ENCODE measurements at places on chromosomes 2 and 18.

DNA sequence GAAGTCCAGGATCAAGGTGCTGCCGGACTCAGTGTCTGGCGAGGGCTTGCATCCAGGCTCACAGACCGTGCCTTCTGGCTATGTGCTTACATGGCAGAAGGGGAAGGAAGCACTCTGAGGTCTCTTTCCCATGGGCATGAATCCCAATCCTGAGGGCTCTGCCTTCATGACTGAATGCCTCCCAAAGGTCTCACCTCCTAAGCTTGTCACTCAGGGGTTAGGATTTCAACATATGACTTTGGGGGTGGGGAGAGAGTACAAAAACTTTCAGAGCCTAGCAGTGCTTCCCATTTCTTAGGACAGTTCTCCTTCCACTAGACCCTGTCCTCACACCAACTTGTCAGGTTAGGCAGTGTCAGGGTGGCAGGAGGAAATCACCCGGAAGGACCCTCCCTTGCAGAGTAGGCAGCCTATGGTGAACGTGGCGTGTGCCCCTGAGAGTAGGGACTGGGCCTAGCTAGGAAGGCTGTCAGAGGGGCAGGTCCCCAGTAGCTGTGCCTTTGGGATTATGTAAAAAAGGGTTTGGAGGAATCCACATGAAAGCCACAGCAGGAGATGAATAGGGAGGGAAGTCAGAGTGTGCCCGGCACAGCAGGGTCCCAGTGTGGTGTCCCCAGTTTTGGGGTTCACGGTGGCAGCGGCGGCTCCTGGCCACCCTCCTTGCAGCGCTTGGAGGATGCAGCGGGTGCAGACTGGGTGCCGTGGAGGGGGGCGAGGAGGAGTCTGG, 233.3 kb downstream of the LDLRAD4 start:
- no peak for DNase-seq

GRCh38 chr18:63788447-63789096, 13.4 kb downstream of the SERPINB7 start:
- DNase-seq = peak; percentile 25

DNA sequence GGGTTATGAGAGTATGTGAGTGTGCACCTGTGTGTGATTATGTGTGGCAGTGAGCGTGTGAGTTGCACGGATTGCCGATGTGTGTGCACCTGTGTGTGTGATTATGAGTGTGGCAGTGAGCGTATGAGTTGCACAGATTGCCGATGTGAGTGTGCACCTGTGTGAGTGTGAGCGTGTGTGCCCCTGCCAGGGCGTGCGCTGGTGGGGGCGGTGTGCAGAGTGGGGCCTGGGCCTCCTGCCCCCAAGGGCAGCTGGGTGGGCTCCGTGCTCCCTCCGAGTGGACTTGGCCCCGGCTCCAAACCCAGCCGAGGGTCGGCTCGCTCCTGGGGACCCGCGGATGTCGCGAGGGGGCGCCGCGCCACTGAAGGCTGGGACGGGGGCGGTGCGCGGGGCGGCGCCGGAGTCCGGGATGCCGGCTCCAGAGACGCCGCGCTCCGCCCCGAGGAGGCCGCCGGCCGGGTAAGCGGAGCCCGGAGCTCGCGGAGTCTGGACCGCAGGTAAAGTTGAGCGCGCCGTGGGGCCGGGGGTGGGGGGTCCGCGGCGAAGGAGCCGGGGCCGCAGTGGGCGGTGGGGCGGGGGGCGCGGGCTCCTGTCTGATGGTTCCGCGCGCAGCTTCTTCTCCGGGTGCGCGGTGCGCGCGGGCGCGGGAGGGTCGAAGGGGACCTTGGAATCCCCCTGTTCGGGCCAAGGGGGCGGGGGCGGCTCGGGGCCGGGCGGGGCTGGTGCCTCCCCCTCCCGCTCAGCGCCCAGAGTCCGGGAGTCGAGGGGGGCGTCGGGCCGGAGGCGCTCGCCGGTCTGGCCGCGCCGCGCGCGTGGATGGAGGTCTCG, at the start of gene KCNG2:
Gene KCNG2, plus strand, starts transcription at position 421 of the 828 bp plus-strand sequence. CDS start 65,730 bp downstream, outside the sequence.
- no peak for DNase-seq

- DNase-seq = no peak
Observed at GRCh38 chr18:8948011-8948410, 154.5 kb upstream of the NDUFV2 start.

DNA sequence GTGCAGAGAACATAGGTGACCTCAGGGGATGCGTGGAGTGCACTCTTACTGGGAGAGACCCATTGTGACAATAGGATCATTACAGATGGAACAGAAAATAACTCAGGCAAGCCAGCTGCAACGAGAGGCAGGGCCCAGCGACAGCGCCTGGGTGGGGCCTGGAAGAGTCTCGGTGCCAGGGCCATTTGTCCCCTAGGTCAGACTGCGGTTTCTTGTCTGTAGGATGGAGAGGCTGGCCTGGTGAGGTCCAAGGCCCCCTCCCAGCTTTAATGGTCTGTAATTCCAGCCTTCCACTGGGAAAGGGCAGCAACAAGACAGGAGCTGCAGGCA, 208.6 kb upstream of the APCDD1 start:
- DNase-seq = no peak

DNA sequence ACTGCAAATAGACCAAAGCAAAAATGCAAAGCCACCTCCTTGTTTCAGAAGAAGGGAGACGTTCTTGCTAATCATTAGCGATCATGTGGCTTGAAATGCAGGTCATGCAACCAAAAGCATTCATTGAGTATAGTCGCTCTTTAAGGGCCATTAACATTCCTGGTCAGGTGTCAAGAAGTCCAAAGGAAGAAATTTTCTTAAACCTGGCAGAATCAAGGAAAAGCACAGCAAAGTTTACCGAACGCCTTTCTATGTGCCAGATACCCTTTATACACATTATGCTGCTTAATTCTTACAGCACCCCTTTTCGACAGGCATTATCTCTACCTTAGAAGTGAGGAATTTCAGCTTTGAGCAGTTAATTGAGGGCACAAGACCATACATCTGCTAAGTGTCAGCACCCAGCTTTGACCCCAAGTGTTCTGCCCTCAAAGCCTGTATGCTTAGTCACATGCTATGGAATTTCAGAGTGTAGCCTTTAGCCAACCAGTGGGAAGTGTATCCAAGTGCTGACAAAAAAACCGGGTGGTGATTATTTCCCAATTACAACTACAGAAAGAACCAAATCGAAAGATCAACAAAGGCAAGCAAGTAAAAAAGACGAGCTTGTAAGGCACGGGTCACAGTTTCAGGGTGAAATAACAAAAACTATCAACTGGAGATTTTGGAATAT, 70.8 kb downstream of the EPHA4 start:
- DNase-seq = no peak

- DNase-seq = no peak
Observed at GRCh38 chr2:70523996-70524965, 29.3 kb downstream of the TGFA start.

DNA sequence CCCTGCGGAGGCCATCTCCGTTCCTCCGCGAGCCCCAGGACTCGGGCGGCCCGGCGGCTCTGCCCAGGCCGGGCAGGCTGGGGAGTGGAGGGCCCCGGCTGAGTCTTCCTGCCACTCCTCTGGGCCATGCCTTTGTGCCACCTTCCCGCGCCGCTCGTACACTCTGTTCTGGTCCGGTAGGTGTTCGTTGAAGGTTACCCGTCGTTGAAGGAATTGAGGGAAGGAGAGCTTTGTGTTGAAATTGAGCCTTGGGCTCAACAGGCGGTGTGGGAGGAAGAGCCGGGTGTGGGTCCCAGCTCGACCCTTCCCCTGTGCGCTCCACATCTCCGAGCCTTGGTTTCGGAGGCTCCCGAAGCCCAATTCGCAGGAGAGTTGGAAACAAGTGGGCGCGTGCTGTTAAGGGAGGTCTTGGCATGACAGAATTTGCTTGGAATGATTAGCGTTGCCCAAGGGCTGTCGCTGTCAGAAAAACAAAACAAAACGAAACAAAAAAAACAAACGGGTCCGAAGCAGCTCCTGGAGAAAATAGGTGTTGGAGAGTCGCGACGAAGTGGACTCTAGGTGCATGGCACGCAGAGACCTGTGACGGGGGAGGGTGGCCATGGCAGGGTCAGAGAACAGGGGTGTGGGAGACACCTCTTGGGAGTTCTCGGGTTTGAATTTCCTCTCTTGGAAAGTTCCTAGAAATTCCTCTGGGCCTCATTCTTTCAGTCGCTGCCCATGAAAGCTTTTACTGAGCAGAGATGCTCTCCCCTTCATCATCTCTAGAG, 1.2 kb upstream of the MZT2A start:
- DNase-seq = no peak

GRCh38 chr2:44964752-44965236, 23.3 kb downstream of the SIX3 start:
- no peak for DNase-seq

DNA sequence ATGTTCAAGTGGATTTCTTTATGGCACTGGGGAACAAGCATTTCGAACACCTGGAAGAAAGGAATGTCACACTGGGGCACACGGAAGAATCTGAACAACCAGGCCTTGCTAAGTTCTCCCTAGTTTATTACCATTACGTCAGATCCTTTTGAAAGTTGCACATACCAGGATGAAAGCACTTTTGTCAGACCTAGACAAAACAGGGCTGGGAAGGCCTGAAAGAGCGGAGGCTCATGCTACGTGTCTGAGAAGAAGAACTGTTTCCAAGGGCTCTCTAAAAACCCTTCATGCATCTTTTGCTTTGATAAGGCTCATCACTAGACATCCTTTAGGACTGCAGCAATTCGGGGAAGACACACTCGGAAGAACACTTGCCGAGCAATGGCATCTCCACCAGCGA, 15.4 kb upstream of the SLC25A52 start:
- no peak for DNase-seq

DNA sequence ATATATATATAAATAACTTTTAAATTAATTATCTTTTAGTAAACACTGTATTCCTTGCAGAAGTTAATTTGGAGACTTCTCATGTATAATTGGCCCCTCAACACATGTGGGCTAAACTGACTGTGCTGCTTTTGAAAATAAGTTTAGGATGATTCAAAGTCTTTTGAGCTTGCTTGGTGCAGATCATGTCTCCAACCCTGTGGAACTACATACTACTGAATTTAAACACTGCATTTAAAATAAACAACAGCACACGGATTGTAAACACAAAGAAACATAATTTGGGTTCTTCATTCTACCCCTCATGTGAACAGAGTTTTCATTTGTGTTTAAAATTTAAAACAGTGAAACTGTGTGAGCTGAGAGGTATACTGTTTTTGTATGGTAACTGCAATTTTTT, 167.7 kb downstream of the DDX1 start:
- no peak for DNase-seq

DNA sequence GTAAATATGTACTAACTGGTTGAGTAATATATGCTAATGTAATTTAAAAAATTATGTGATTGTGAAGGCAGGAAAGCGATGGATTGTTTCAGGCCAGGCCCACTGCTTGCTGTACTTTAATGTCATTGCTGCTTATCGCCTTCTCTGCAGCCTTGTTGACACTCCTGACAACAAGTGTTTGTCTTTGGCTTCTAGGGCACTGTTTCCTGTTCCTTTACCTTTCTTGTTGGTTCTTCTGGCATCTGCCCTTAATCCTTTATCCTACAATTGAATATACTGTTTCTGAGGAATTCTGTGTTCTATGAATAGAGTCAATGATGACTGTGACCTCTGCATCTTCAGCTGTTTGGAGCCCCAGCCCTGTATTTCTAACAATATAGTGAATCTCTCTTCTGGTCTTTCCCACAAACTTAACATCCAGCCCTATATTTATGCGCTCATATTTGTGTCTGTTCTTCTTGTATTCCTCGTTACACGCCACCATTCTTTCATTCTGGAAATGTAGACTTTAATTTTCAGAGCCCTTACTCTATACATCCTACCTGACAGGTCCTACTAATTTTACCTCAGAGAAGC, 17.6 kb downstream of the ACSL3 start:
- DNase-seq = no peak

DNA sequence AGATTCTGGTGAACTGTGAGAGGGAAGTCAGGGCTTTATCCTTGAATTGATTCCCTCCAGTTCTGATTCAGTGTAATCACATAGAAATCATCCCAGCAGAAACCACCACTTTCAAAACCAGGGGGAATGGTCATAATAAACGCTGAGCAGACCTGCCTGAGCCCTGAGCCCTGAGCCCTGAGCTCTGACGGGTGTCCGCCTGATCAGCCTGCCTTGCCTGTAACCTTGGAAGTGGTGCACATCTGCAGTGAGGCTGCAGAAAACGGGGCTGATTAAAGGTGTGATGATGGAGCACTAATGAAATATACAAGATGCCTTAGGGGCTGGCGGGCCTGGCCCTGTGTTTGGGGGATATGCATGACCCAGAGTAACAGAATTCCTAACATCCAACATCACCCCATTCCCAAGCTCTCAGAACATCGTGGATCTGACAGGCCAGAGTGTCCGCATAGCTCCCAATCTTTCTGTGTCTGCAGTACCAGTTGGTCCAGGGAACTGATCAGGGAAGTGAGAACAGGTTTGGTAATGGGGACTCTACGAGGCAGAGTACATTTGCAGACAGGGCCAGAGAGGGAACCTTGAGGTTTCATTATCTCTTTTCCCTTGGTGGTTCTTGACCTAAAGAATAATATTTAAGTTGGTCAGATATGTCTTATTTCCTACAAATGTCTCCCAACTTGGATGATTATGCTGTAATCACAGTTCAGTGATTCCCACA, 37.8 kb downstream of the KCTD18 start:
- no peak for DNase-seq

DNA sequence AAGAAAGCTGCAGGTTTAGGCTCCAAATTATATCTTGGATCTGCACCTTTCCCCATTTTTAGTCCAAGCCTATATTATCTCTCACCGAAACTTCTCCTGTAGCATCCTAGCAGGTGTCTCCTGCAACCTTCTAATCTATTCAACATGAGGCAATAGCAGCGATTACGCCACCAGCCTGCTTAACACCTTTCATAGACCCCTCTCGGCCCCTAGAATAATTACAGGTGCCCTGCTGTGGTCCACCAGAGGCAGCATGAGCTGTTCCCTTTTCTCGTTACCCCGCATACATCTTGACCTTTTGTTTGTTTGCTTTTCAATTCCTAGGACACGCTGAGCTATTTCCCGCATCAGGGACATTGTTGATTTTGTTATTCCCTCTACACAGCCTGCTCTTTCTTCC, 361.9 kb downstream of the CYRIA start:
- no peak for DNase-seq

DNA sequence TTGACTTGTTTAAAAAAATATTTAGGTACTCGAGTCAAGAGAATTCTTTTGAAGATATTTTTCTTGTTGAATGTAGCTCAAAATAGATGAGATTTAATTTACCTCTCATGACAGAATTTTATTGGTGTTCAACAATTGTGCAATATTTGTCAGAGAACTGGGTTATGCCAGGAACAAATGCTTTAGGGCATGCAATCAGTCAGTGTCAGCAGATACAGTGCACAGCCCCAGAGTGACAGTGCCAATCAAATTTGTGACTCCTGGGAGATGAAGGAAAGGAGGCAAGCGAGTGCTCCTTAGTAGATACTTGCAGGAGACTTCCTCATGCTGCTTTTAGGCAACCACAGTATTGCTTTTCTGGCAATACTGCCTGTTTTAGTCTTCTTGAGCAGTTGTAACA, 81.2 kb upstream of the DSEL start:
- DNase-seq = no peak

GRCh38 chr2:96135621-96136020, 2.7 kb downstream of the ASTL start:
- DNase-seq = no peak

- DNase-seq = no peak
Observed at GRCh38 chr2:74552914-74553811, 579 bp downstream of the LOXL3 start.

GRCh38 chr18:56086786-56087185, 498.8 kb upstream of the TCF4 start:
- no peak for DNase-seq

Measured in stimulated activated CD8-positive, alpha-beta memory T cell treated with anti-CD3 and anti-CD28 coated beads, Interleukin-7, amount 100 ng/mL, for 24 hours (primary cell).